Activated CD8-positive, alpha-beta T cell treated with anti-CD3 and anti-CD28 coated beads for 36 hours (primary cell): ENCODE measurements at places on chromosomes 4 and X.

GRCh38 chr4:125714845-125715244 lies 400.1 kb downstream of the FAT4 start:
- no peak overlapping the region for H3K27ac ChIP-seq
- H3K4me3 ChIP-seq = no peak overlapping the region
- H3K36me3 ChIP-seq = no peaks in the 10 kb centered on the region
- no peak for DNase-seq
- no peaks in the 10 kb centered on the region for H3K27me3 ChIP-seq

DNA sequence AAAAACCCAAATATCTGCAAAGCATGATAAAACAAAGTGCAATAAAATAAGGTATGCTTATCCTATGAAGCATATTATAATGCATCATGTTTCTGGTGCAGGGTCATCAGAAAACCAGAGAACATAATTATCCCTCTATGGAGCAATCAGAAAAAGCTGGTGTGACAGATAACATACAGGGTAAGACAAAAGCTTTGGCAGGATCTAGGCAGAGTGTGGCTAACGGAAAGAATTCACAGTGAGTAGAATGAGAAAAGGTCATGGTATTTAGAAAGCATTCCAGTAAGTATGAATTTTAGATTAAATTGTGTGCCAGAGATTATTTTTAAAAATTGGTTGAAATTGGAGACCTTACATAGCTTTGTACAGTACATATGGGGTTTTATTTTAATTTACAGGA lies 29.0 kb upstream of the UGT2B4 start:
- H3K36me3 ChIP-seq = no peaks in the 10 kb centered on the region
- no peak overlapping the region for H3K27ac ChIP-seq
- H3K4me3 ChIP-seq = no peak overlapping the region

DNA sequence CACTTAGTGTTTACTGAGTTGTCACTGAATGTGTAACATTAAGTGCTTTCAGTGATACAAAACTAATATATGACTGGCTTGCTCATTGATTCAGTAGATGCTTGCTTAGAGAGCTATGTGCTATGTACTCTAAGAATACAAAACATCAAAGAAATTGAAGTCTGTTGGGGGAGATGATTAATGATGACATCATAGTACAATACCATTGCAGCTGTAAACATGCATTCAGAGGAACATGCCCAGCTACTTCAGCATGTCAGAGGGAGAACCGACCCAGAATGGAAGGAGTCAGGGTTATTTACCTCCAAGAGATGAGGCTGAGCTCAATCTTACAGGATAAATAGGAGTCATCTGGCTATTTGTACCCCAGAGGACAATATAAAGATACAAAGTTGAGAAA lies 290.8 kb downstream of the TENM3 start:
- no peaks in the 10 kb centered on the region for H3K36me3 ChIP-seq
- H3K27ac ChIP-seq = no peak overlapping the region

- no peaks in the 10 kb centered on the region for H3K36me3 ChIP-seq
- H3K4me1 ChIP-seq = peaks cover 28% of the 10 kb centered on the region
- no peak overlapping the region for H3K27ac ChIP-seq
These were observed 13.3 kb downstream of the PDZD4 start for GRCh38 chrX:153816831-153817690.

DNA sequence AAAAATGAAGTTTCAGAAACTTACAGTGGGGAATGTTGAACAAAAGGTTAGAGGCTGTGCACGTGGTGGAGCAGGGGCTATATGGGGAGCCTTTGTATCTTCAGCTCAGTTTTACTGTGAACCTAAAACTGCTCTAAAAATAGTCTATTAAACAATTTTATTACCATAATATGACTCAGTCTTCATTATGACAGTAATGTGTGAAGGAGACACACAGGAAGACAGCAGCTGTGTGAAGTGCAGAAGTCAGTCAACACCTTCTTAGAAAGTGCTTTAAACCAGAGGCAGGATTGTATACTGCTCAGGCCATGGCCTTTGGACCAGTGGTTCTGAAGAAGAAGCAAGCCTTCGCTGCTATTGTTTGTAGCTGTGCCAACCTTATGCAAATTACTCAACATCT lies 89.7 kb downstream of the ARHGAP10 start:
- no peaks in the 10 kb centered on the region for H3K27me3 ChIP-seq
- H3K36me3 ChIP-seq = no peaks in the 10 kb centered on the region
- no peak overlapping the region for H3K4me3 ChIP-seq
- no peak for DNase-seq
- no peaks in the 10 kb centered on the region for H3K4me1 ChIP-seq

GRCh38 chr4:71198958-71199357 lies 139.9 kb upstream of the SLC4A4 start:
- no peak overlapping the region for H3K27ac ChIP-seq
- peak; percentile 54 for DNase-seq
- H3K4me1 ChIP-seq = peaks cover 11% of the 10 kb centered on the region
- peaks cover 4% of the 10 kb centered on the region for H3K27me3 ChIP-seq
- no peaks in the 10 kb centered on the region for H3K36me3 ChIP-seq

GRCh38 chr4:128770807-128771206 lies 38.7 kb upstream of the JADE1 start:
- no peaks in the 10 kb centered on the region for H3K4me1 ChIP-seq
- no peak overlapping the region for H3K27ac ChIP-seq
- H3K4me3 ChIP-seq = no peak overlapping the region
- no peaks in the 10 kb centered on the region for H3K36me3 ChIP-seq
- H3K27me3 ChIP-seq = no peaks in the 10 kb centered on the region

- no peaks in the 10 kb centered on the region for H3K4me1 ChIP-seq
- H3K36me3 ChIP-seq = no peaks in the 10 kb centered on the region
- no peak overlapping the region for H3K4me3 ChIP-seq
- H3K27ac ChIP-seq = no peak overlapping the region
- no peaks in the 10 kb centered on the region for H3K27me3 ChIP-seq
- no peak for DNase-seq
These were observed 488.3 kb downstream of the ANKRD50 start for GRCh38 chr4:124224256-124224655.

DNA sequence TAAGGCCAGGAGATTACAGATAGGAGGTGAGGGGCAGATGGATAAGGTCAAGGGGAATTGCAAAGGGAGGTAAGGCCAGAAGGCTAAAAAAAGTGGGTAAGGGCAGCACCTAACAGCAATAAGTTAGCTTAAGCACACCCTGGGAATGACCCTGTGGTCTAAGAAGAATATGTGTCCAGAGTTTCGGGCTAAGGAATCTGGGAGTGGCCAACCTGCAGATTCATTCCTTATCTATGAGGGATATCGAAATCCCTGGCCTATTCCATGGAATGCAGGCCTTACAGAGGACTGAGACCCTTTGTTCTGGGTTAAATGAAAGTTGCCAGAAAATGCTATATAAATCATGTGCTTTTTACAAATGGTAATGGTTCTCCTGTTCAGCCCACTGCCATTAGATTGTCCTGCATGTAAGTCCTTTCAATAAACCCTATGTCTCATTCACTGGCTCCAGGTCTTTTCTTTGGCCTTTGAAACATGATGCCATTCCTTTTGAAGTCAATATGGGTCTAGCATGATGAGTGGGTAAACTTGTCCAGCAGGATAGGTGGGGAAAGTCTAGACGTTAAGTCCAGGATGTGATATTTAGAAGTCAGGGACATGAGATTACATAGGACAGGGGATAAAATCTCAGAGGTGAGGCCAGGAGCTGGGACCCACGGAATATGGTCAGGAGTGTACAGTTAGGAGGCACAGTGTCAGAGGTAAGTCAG lies 226.2 kb downstream of the TACR3 start:
- peaks cover 3% of the 10 kb centered on the region for H3K4me1 ChIP-seq
- no peak overlapping the region for H3K4me3 ChIP-seq
- no peaks in the 10 kb centered on the region for H3K36me3 ChIP-seq
- no peaks in the 10 kb centered on the region for H3K27me3 ChIP-seq

DNA sequence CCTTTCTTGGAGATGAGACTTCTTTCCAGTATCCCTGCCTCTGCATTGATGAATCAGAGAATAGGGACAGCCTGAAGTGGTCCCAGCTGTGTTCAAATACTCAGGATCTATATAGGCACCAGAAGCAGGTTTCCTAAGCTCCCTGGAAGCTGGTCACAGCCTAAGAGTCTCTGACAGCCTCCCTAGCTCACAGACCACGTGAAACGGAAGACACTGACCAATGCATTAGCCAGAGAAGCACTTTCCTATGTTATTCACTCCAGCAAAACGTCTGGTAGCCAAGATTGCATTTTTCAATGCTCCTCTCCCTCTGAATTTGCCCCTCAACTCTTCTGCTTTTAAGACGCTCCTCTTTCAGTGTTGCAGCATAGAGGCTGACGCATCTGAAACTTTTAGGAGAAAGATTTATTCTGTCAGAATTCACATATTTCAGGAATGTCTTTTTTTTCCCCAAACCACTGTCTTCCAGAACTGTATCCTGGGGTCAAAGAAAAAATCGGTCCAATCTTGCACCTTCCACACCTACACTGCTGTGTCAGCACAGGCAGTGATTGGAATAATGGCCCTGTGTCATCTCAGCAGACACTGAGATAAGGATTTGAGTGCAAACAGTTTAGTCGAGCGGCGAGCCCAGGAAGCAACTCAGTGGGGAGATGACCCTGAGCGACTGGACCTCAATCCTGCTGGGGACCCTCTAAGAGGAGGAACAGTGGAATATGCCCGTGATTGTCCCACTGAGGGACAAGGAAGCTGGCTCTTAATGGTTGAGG lies 109.4 kb downstream of the SMIM20 start:
- no peak overlapping the region for H3K27ac ChIP-seq
- H3K36me3 ChIP-seq = no peaks in the 10 kb centered on the region
- no peak for DNase-seq
- peaks cover 11% of the 10 kb centered on the region for H3K4me1 ChIP-seq
- no peak overlapping the region for H3K4me3 ChIP-seq
- H3K27me3 ChIP-seq = peaks cover 24% of the 10 kb centered on the region

GRCh38 chr4:121182296-121182695 lies 18.2 kb upstream of the TNIP3 start:
- peak overlapping the region; percentile 89 for H3K27ac ChIP-seq
- H3K36me3 ChIP-seq = peaks cover 33% of the 10 kb centered on the region
- H3K4me1 ChIP-seq = peaks cover 63% of the 10 kb centered on the region
- H3K27me3 ChIP-seq = no peaks in the 10 kb centered on the region
- H3K4me3 ChIP-seq = peak overlapping the region; percentile 76

- DNase-seq = no peak
- peaks cover 3% of the 10 kb centered on the region for H3K27me3 ChIP-seq
- no peak overlapping the region for H3K4me3 ChIP-seq
These were observed 195.7 kb downstream of the GASK1B start for GRCh38 chr4:157977086-157977485.

DNA sequence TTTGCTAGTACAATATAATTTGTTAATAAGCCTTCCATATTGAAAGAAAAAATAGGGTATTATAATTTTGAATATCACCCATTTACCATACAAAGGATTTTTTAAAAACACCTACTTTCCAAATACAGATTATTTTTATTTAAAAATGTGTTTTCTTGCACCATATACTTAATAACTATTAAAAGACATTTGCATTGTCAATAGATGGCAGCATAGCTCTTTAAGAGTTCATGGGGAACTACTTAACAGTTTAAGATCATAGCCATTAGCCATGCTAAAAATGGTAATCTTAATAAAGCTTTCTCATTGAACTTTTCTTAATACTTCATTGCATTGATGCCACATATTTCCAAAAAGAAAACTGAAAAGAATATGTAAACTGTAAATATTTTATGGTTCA lies 1995.9 kb downstream of the C4orf33 start:
- DNase-seq = no peak
- H3K27ac ChIP-seq = no peak overlapping the region
- H3K4me3 ChIP-seq = no peak overlapping the region
- H3K27me3 ChIP-seq = no peaks in the 10 kb centered on the region

GRCh38 chrX:8879750-8880149 lies 78.6 kb upstream of the FAM9A start:
- peak; percentile 44 for DNase-seq
- no peaks in the 10 kb centered on the region for H3K36me3 ChIP-seq
- peaks cover 2% of the 10 kb centered on the region for H3K27me3 ChIP-seq
- no peaks in the 10 kb centered on the region for H3K4me1 ChIP-seq
